LoVo (cell line): ENCODE measurements at places on chromosomes 12 and 14.

DNA sequence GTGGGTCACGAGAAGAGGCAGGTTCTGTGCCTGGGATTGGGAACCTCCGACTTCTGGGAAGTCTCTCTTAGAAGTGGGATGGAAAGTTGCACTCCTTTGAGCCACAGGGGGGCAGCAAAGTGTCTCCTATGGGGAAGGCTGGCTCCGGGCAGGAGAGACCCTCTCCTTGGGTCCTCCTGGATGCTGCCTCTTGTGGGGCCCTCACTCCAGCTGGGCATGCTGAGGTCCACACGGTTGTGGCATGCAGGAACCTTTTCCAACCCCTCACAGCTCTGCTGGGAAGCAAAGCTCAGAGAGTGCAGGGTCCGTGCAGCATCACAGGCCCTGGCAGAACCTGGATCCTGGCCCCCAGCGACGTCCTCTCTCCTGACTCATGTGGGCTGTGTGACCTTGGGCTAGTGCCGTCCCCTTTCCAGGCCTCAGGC is 17.4 kb downstream of the SDSL start:
- peak; percentile 37 for DNase-seq

DNA sequence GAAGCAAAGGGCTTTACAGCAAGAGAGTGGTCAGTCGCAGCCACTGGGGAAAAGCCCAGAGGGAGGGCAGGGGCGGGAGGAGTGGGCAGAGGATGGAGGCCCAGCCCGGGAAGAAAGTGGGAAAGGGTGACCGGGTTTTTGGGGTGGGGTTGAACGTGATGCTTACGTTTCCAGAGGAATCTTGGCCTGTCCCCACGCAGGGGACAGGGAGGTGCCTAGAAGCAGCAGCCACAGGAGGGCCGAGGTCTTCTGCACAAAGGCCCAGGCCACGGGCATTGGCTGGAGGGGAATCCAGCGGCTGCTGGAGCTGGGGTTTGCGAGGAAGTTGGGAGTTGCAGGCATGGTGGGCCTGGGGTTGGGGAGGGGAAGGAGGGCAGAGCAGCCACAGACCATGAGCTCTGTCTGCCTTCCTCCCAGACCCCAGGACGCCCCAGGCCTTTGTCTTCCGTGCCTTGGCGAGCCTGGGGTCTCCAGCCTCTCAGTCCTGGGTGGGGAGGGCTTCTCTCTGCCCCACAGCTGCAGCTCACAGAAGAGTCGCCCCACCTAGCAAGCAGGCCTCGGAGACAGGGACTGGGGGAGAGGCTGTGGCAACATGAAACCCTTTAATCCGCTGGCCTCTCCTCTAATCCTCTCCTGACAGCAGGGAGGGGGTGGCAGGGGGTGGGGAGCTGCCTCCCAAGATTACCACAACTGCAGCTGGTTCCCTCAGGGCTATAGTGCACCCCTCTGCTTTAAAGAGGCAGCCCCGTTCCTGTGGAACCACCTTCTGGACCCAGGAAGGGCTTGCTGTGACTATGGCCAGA is at the start of gene CACNA2D4:
Gene CACNA2D4, minus strand, starts transcription at position 572 of the 803 bp plus-strand sequence. Its CDS starts 179 bp downstream, at position 393.
- DNase-seq = no peak

GRCh38 chr12:124497658-124498057 is 69.8 kb downstream of the NCOR2 start:
- DNase-seq = no peak

DNA sequence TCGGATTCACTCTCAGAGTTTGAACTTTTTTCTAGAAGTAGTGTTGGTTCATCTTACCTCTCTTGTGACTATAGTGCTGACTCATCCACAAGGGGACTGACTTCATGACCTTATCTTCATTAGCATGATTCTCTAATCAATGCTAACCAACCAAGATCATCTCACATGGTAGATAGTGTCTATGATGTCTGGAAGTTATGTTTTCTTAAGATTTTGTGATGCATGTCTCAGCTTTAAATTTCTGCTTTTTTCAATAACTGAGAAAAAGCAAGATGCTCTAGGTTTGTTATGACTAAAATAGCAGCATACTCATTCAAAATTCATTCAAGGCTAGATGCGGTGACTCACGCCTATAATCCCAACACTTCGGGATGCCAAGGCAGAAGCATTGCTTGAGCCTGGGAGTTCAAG is 12.3 kb upstream of the SLC35E3 start:
- DNase-seq = no peak

DNA sequence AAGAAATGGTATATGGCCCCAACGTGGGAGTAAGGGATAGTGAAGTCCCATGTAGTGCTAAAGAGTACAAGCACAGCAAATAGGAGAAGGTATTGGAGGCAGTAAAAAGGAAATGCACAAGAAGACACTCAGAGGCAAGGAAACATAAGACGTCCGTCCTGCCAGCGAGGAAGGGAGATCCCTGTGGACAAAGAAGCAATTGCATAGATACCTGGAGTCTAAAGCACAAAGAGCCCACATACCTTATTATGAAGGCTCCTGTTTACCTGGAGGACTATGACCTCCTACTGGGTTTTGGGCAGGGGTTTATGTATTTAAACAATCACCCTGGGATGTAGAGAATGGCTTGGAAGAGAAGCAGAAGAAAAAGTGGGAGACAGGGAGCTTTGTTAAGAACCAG is 341.2 kb upstream of the DCN start:
- no peak for DNase-seq

GRCh38 chr12:67320614-67321295 is 51.6 kb downstream of the CAND1 start:
- DNase-seq = no peak

- no peak for DNase-seq
Measured at GRCh38 chr14:101383737-101384338, 177.5 kb upstream of the DIO3 start.

DNA sequence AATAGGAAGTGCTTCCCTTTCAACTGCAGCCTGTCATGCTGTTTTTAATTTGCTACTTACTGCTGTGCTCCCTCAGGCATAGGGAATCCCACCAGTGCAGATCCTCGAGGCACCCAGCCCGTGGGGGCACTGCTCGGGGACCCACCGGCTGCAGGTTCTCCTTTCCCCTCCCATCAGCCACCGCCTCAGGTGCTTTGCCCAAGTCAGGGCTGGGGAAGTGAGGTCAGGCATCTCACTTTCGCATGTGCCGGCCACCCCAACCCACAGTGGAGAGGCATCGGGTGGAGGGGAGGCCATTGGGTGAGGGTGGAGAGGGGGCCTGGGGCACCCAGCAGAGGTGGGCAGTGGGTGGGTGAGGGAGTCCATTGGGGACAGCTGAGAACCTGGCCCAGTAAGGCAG is 41.9 kb upstream of the MAX start:
- DNase-seq = no peak

- DNase-seq = no peak
Measured at GRCh38 chr12:6574576-6575295, 6.6 kb upstream of the NOP2 start.

GRCh38 chr12:83172866-83173649 is 486.4 kb downstream of the TMTC2 start:
- DNase-seq = no peak

DNA sequence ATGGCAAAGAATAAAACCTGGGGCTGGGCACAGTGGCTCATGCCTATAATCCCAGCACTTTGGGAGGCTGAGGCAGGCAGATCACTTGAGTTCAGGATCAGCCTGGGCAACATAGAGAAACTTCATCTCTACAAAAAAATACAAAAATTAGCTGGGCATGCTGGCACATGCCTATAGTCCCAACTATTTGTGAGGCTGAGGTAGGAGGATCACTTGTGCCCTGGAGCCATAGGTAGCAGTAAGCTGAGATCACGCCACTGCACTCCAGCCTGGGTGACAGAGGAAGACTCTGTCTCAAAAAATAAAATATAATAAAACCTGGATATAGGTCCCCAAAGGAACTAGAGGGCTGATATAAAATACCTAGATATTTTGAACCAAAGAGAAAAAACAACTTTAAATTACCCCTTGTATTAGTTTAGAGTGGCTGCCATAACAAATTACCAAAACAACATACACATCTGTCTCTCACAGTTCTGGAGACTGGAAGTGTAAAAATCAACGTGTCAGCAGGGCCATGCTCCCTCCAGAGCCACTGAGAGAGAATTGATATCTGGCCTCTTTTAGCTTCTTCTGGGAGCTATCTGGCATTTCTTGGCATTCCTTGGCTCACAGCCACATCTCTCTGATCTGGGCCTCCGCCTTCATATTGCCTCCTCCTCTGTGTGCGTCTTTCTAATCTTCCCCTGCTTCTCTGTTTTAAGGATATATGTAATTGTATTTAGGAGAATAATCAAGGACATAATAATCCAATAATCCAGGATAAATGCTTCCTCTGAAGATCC is 47.9 kb upstream of the ATF7IP start:
- DNase-seq = no peak

- peak; percentile 57 for DNase-seq
Measured at GRCh38 chr12:3491938-3492792, 1.2 kb downstream of the PRMT8 start.

- no peak for DNase-seq
Measured at GRCh38 chr14:52021957-52022600, 32.7 kb downstream of the RTRAF start.

DNA sequence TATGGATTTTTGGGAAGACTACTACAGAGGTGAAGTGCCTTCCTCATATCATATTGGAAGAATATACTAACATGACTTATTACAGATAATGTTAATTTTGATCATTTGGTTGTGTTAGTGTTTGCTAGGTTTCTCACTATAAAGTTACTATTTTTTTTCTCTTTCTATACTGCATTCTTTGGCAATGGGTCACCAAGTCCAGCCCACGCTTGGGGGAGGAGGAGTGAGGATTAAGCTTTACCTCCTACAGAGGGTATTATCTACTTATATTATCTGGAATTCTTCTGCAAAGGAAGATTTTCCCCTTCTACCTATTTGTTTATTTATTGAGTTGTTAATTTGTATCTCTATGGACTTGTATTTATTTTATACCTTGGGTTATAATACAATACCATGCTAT is 31.5 kb downstream of the SCN8A start:
- no peak for DNase-seq

DNA sequence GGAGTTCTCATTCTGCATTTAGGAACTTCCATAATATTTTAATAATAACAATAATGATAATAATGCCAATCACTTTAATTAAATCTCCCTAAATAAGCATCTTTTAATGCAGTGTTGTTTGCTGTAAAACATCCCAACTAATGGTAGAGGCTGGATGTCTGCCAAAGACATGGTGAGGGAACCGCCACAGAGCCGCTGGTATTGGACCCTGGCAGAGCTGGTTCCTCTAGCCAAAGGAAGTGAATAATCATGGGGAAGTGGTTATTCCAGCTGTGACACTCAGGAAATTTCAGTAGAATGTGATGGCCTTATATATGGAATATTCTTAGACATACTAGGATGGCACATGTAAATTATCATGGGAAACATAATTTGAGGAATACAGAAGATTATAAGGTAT is 483.3 kb downstream of the ZFP36L1 start:
- DNase-seq = no peak

- DNase-seq = peak; percentile 18
Measured at GRCh38 chr12:40907115-40907527, 214.9 kb downstream of the CNTN1 start.

DNA sequence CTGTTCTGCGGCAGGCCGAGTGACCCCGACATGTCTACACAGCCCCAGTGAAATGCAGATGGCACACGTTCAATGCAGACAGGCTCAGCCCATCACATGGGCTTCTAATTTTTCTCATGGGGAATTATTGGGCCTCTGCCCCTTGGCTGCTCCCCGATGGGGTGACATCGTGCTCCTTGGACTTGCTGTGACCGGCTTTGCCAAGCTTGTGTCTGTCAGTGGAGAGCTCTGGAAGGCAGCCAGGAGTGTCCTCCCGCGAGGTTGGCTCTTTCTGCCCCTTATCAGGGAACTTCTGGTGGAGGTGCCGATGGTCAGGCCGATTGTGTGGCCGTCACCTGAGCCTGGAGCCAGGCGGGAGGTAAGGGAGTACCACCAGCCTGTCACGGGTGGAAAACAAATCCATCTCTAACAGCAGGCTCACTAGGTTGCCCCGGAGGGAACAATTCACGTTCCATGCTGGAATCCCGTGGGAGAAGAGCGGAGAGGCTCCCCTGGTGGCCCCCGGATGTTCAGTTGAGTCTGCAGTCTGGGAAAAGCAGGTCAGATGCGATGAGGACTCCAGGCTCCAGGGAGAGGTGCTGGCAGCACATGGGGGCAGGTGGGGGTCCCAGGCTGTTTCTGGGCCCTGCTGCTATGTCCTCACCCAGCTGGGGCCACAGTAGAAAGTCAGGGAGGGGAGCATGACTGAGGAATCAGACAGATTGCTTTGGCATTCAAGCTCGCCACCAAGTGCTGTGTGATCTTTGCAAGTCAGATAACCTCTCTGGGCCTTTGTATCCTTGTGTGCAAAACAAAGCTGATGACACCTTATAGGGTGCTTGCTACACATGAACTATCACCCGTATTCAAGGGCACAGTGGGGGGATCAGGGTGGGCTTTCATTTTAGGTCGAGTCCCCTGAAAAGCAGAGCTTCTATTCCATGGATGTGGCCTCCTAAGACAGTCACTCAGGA is 43.2 kb upstream of the EML1 start:
- DNase-seq = no peak

DNA sequence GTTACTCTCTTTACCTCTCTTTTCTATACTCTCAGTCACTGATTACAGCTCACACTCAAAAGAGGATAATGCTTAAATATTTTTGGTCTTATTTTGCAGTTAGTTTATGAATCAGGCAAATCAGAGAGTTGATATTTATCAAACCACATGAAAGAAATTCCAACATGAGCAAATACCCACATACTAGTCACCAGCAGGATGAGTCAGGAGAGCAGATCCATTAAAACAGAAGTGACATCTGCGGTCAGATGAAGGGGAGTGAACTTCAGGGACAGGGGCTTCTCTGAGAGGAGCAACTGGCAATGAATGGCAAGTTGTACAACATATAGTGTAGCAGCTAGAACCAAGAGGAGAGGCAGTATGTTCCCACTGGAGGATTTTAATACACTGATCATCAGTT is 258.7 kb downstream of the SYT10 start:
- peak; percentile 64 for DNase-seq

DNA sequence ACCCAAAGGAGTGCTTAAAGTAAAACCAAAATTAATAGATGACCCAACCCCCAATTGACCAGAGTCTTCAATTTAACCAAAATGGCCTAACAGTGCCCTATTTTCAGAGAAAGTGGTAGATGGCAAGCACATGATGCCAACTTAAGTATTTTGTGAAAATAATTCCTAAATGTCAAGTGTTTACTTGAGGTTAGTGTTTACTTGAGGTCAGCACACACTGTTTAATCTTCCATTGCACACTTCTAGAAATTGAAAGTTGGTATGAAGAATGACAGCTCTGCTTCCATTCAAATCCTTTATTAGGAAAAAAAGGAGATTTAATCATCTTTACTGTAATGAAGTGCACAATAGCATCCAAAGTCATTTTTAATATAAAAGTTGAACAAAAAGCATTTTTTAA is 25.9 kb upstream of the CAND1 start:
- no peak for DNase-seq

- no peak for DNase-seq
Measured at GRCh38 chr12:132582058-132582420, 28.3 kb downstream of the LRCOL1 start.

- DNase-seq = no peak
Measured at GRCh38 chr14:52948039-52948438, 2.8 kb downstream of the FERMT2 start.
